EH (cell line): ENCODE measurements at places on chromosomes 2 and 18.

DNA sequence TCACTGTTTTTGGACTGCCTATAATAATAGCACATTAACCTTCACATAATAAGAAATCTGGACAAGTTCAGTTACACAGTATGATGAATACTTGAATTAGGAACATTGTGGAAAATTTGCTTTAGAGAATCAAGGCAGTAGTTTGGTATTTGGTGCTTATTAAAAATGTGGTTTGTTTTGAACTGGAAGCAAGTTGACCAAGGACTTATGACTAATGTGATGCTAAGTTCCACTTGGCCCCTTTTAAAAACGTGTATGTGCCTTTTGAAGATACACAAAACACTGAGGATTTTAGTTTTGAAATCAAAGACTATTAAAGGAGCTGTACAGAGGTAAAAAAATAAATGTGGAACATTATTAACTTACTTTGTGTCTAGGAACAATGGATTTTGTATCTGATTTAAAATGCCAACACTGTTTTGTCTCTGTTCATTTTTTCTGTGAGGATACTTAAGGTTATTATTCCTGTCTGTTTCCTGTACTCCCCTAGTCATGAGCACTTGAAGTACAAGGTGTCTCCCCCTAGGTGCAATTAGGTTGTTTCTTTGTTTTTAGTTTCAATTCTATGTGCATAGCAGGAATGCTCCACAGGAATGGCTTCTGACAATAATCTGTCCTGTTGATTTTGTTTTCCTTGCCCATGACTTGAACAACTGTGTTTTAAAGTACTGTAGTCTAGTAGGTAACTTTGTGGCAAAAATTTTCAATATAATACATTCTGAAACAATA lies 49.6 kb upstream of the PTH2R start:
- DNase-seq: peak; percentile 55

DNA sequence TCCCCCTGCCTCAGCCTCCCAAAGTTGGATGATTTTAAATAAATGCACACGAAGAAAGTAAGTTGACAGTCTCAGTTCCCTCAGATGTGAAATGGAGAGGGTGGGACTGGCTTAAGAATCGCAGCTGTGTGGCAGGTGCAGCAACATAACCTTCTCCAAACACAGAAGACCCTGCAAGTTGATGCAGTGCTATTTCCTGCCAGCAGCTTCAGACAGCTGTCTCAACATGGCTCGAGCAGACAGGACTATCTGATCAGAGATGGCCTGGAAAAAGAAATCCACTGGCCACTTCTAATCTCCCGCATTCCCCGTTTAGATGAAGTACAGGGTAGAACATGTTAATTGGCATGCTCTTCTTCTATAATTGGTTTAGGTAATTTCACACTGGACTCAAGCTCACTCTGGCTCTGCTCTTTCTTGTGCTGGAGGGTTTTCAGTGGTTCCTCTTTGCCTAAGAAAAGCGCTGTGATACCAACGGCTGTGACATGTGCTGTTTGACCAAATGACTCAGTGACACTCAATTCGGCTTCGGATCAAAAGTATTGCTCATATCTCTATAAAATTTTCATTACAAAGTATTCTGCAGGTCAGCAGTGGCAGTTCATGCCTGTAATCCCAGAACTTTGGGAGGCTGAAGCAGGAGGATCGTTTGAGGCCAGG lies 40.2 kb downstream of the MYOM1 start:
- DNase-seq: no peak

DNA sequence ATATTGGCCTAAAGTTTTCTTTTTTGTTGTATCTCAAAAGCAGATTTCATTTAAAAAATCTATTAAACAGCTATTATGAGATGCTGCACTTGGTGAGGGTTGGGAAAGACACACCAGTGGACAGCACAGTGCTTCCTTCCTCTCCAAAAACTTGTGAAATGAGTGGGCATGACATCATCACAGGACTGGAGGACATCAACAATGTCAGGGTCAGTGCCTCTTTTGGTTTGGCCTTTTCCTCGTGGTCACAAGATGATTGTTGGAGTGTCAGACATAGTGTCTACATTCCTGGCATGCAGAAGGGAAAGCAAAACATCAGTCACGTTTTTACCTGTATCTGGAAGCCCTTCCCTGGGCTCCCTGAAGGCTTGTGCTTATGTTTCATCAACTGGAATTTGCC lies 49.6 kb downstream of the IL1R2 start:
- DNase-seq: peak; percentile 73

DNA sequence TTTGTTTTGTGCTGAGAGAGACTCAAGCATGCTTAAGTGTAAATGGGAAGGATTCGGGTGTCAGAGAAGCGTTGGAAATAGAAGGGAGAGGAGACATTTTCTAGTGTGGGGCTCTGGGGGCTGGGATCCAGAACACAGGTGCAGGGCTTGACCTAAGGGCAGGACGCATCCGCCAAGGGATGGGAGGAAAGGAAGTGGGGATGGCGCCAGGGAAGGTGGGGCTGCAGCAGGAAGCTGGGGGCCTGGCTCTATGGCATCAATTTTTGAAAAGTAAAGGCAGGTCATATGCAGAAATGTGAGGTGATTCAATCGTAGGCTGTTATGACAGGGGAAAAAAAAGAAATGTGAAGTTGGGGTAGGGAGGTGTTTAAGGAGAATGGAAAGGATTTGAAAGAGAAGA lies 143.2 kb upstream of the SERTAD2 start:
- no peak for DNase-seq
